ENCODE measurements at places on chromosomes 13 and 19.

- DNase-seq: no peak
These were observed 1730.4 kb upstream of the SLC10A2 start for GRCh38 chr13:104796581-104796980.

DNA sequence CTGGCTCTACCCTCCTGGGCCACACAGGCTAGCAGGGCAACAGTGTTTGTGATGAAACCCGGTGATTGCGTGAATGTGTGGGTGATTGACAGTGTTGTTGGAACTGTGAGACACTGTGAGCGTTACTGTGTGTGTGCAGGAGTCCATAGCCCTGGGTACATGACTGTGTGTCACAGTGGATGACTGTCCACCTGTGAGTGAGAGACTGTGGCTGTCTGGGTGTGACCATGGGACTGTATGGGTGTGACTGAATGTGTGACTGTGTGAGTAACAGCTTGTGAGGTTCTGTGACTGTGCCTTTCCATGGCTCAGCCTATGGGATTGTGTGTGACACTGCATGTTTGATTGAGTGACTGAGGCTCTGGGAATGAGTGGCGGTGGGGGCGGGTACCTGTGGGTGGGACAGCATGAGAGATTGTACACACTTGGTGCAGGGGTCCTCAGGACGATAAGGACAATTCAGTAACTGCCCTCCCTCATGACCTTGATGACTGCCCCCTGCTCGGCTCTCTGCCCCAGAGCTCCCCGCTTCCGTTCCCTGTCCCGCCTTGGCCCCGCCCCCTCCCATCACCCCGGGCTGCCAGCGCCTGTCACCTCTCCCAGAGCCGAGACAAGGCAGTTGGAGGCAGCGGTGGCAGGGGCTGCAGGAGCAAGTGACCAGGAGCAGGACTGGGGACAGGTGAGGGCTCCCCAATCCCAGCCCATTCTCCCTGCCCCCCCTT, at the start of gene GIPR:
Gene GIPR, plus strand, starts transcription at position 602 of the 722 bp plus-strand sequence. CDS start 1,300 bp downstream, outside the sequence.
- peak; percentile 25 for DNase-seq

GRCh38 chr19:49551531-49551930, 23.7 kb downstream of the RCN3 start:
- DNase-seq: no peak

DNA sequence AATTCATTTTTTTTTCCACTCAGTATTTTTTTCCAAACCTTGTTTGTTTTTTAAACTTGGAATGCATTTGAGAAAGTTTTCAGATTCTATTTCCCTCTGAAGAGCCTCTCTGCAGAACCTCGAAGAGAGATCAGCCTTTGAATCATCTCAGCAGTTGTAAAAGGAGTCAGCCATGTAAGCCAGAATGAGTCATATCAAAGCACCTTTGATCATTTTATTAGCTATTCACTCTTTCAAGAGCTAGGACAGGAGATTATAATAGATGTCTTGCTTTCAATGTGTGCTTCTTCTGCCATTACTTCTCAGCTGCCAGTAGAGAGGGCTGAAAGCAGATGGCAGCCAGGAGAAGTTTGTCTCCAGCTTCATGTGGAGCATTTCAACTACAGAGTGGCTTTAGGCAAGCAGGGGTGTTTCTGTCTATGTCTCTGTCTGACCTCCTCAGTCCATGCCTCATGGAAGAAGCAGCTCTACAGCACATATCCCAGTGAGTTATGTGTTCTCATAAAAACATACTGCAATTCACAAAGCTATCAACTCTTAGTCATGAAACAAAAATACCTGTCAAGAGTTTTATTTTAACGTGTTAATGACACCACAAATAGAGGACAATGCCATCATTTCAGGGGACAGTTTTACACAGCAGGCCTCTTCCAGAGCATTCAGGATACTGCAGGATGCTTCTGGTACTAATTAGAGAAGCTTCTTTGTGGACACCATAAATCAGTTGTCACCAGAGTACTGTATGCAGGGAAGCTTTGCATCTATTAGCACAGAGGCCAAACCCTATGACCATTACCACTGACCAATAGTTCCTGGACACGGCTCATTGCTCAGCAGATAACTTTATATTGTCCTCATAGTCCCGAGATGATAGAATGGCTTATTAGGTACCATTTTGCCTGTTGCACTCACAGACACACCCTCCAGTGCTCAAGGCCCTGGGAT, 94.3 kb downstream of the NHLRC3 start:
- no peak for DNase-seq

DNA sequence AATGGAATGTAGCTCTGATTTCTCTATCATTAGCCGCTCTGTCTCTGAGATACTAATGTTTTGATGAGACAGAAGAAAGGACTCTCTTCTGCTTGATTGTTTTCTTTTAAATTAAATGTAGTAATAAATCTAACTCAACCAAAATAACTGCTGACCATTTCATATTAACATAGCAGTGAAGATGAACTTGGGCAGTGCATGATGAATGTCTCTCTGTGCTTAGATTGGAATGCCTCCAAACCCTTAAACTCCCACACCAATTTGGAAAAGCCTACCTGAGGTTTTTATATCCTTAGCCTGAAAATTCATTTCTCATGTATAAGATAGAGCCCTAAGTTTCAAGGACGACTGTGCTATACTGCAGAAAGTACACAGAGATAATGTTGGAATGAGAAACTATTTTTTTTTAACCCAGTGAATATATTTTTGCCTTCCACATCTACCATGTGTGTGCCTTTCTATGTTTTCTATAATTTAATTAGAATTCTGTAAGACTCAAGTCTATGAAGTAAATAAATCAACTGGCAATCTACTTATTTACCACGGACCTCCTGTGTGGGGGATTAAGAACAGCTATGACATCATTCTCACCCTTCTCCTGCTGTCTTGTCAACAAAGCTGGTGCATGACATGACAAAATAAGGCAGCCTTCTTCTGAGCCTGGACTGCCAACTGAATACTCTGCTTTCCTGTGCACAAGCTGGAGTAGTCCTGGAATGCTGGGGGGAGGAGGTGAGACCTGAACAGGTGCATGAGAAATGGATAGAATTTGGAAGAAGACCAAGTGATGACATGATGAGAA, 155.5 kb downstream of the FGF9 start:
- no peak for DNase-seq

- no peak for DNase-seq
These were observed 11.1 kb upstream of the SPATA13 start for GRCh38 chr13:24149246-24150032.

DNA sequence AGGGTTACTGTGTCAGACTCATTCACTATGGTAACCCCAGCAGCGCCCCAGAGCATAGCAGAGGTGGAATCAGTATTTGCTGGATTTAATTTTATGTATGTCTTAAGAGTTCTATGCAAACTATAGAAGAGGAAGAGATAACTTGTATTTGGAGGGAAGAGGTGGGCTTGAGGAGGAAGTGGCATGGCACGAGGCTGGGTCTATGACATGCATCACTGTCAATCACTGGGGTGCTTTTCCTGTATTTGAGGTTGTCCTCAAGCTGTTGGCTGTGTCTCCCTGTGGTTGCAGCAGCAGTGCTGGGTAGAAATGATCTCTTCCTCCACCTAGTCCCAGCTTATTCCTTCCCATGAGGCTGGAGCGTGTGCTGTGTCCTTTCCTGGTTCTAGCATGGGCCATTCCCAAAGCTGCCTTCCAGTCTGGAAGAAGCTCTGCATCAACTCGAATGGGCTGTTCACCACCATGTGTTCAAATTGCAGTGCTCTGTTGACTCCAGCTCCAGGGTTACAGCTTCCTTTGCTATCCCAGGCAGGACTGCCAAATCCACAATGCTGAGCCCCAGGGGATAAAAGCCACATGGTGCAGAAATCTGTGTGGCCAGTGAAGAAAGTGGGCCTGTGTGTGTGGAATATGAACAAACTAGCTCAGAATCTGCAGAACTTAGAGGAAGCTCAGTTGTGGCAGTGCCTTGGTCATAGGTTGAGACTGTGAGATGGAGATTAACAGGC, 73.1 kb upstream of the MTIF3 start:
- no peak for DNase-seq

- DNase-seq: no peak
These were observed 51.6 kb downstream of the UFM1 start for GRCh38 chr13:38401276-38401675.

- no peak for DNase-seq
These were observed 25.2 kb upstream of the ATP11A start for GRCh38 chr13:112664501-112665203.

DNA sequence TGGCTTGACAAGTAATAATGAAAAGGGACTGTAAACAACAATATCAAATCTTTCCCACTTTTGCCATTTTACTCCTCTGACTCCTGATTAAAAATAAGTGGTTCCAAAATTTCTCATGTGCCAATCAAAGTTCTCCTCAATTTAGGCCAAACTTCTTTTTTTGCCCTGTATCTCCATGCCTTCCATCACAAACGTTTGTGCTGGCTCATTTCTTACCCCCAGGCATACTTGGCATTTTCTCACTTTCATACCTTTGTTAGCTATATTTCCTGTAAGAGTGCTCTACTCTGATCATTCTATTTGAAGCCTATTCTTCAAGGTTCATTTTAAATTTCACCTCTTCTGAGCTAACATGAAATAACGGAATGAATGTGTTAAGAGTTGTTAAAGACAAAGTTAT, 10.0 kb upstream of the FNDC3A start:
- no peak for DNase-seq
